ENCODE measurements at places on chromosomes 1 and 21.

GRCh38 chr1:78095593-78095992, 49.8 kb downstream of the GIPC2 start:
- DNase-seq = no peak

DNA sequence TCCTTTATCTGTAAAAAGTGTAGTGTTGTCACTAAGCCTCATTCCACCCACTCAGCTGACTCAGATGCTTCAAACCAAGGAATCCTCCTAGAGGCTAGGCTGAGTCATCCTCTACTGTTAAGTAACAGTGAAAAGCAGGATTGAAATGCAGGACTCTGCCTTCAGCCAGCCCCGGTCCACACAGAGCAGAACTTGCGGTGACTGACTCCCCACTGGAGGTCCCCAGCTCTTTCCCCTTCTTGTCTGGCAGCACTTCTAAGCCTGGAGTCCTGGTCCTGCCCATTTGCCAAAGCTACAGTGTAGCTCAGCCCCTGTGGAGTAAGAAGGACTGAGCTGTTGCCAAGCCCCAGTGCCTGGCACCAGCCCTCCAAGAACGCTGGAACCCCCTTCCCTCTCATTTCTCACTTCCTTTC, 1.7 kb downstream of the RAB7B start:
- peak; percentile 87 for DNase-seq

DNA sequence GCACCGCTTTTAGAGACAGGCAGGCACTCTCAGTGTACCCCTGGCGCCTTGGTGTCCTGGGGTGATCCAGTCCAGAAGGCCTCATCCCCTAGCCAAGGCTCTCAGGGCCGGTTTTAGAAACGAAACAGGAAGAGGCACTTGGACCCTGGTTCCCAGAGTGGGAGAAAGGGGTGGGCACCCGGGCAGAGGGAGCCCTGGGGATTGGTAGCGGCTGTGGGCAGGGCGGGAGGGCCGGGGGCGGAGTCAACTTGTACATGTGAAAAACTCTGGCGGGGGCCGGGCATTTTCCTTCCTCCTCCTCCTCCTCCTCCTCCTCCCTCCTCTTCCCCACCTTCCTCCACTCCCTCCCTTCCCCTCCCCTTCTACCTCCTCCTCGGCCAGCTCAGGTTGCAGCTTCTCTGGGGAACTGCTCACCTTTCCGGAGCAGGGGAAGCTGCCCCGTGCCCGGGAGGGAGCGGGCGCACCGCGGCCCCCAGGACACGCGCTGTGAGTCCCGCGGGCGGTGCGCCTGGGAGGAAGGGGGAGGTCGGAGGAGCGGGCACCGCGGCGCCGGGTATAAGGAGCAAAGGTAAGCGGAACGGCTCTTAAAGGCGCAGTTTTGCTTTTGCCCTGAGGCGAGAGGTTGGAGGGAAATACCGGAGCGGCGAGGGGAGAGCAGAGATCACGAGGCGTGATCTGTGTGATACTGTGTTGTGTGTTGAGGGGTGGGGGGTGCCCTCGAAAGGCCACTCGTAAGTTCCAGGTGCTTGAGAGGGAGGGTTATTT, at the start of gene CDK18:
Gene CDK18 (plus strand): TSS at position 359 of the 765 bp plus-strand sequence. CDS start 18,499 bp downstream, outside the sequence.
- no peak for DNase-seq

DNA sequence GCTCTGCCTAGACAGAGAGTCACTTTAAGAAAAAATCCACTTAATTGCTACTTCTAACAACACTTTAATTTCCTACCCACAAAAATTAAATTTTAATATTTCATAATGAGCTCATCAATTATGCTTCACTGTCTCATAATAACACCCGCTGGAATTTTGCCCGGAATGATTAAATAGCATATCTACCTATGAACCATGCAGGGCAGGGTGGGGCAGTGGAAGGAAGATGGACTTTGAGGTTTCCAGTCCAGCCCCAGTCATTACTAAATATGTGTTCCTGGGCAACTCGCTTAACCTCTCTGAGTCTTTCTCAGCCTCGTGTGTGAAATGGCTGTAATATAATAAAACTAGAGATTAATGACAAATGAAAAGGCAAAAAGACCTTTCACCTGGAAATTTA, 32.8 kb upstream of the SLC45A1 start:
- DNase-seq = no peak

GRCh38 chr1:150001415-150001814, 9.1 kb downstream of the OTUD7B start:
- DNase-seq = no peak

- DNase-seq = no peak
Measured at GRCh38 chr1:65725064-65725463, 67.6 kb upstream of the PDE4B start.

DNA sequence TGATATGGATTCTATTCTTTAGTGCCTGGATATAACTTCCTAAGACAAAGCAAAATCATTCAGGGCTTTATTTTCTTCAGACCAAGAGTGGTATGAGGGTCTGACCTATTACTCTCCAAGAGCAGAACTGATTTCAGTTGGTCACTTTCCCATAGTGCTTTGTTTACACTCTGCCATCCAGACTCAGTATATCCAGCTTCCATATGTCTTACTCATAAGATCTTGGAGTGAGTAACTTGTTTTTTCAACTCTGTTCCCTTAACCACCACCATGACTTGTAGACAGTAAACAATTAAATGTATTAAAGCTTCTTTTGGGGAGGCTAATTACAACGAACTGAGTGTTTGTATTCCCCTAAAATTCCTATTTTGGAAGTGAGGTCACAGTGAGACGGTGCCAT, 83.4 kb downstream of the USP24 start:
- DNase-seq = no peak

DNA sequence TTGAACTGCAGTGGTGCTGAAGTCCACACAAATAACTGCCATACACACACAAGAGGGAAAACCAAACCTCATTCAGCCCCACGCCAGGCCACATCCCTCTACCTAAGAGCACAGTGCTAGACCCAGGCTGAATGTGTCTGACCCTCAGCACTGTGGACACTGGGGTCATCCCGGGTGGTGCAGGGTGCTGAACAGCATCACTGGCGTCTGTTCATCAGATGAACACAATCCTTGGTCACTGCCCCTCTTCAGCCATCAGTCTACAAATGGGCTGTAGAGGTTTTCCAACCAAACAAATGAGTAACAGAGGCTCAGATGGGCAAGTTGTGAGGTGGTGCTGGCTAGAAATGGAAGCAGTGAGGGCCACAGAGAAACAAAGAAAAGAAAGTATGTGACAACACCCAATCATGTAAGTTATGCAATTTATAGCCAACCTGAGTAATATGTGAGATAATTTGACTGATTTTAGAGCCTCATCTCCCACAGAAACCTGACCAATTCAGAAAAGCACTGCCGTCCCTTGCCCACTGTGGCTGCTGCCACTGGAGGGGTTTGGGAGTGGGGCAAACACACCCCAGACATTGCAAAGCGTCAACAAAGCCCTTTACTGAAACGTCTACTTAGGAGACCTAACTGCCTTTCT, 27.9 kb downstream of the GNB1 start:
- DNase-seq = no peak

- DNase-seq = no peak
Measured at GRCh38 chr1:248688527-248689298, 13.9 kb downstream of the OR14I1 start.

GRCh38 chr21:44881198-44881872, 7.8 kb upstream of the PTTG1IP start:
- no peak for DNase-seq

- DNase-seq = no peak
Measured at GRCh38 chr1:46820560-46821060, 21.8 kb downstream of the CYP4B1 start.

- no peak for DNase-seq
Measured at GRCh38 chr1:43137445-43138052, 34.5 kb downstream of the EBNA1BP2 start.

DNA sequence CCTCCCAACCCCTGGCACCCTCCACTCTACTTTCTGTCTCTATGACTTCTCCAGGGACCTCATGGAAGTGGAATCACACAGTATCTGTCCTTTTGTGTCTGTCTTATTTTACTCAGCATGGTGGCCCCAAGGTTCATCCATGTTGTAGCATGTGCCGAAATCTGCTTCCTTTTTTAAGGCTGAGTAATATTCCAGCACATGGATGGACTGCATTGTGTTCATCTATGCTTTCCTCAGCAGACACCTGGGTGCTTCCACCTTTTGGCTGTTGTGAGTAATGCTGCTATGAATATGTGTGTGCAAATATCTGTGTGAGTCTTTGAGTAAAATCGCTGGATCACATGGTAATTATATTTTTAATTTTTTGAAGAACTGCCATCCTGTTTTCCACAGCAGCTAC, 1.6 kb upstream of the PFKL start:
- no peak for DNase-seq

DNA sequence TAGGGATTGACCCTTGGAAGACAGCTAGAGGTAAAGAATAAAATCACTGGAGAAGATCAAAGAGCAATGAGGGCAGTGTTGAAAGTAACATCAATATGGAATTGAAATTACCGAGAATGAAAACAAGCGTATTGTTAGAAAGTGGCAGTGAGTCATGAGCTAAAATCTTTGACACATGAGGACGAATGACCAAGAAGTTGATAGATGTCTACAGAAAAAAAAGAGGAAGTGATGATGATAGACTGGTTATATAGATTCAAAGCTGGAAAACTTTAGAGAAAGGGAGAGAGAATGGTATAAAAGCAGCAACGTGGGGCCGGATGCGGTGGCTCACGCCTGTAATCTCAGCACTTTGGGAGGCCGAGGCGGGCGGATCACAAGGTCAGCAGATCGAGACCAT, 12.5 kb upstream of the DNM3 start:
- peak; percentile 17 for DNase-seq

DNA sequence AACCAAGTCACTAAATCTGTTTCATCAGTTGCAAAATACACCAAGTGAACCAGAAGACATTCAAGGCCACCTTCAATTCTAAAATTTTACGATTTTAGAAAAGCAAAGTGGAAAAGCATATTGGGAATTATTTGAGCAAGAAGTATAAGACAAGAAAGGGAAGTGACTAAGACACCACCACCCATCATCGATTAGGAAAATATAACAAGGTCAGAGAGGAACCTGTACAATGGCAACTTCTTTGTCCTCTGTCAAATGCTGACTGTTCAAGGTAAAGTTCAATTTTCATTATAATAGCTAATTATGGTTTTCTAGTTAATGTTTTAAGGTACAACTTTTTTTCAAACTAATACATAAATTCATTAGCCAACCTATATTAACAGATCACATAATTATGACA, 10.8 kb downstream of the FRRS1 start:
- no peak for DNase-seq

- no peak for DNase-seq
Measured at GRCh38 chr1:20346433-20346832, 55.8 kb downstream of the VWA5B1 start.

DNA sequence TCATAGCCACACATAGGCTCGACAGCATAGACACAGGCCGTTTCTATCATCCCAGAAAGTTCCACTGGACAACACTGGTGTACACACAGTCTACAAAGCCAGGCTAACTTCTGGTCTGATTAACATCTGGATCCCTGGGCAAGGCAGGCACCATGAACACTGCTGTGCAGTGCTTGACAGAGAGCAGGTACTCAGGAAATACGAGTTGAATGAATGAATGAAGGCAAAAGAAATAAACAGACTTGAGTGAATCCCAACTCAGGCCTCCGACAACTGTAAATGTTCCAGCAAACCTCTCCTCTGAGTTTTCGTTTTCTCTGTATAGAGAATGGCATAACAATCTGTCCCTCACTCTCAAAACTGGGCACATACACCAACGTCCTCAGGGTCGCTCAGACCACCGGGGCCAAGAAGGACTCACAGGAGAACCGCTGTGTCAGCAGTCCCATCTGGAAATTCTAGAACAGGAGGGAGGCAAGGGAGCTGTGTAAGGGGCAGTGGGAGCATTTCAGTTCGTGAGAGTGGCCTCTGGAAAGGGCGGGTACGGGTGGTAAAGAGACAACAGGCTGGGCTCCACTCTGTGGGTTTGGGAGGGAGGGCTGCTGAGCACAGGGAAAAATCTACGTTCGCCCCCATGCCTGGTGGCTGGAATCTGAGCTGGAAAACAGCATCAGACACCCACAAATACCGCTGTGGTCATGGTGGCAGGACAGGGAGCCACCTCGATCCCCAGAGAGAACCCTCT, 15.1 kb upstream of the ECE1 start:
- DNase-seq = no peak

DNA sequence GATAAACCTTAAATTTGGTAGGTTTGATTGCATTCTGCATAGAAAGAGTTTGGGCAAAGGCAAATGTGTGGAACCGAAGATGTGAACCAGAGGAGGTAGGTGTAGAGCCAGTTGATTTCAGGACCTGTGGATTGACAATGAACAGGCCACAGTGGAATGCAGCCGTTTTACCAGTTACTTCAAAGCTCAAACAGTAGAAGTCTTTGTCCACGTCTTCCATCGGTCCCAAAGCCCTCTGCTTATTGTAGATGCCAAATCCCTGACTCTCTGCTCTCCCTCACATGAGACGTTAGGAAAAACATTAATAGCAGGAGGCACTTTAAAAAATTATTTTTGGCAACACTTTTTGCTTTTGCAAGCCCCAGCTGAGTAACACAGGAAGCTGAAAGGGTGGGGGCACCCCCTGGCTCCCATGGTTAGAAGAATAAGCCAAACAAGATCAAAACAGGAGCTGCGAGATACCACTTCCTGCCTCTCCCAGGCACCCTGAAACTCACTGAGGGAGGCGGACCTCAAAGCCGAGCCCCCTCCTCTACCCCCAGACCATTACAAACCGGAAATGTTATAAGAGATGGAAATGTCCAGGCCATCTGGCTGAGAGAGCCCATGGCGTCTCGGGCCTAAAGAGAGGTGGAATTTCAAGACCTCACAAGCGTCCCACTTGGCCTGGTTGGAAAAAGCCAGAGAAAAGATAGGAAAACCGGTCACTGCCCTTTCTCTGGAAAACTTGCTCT, 13.5 kb downstream of the TRAF3IP3 start:
- DNase-seq = peak; percentile 65

GRCh38 chr21:37233551-37234146, 33.5 kb downstream of the VPS26C start:
- DNase-seq = no peak

DNA sequence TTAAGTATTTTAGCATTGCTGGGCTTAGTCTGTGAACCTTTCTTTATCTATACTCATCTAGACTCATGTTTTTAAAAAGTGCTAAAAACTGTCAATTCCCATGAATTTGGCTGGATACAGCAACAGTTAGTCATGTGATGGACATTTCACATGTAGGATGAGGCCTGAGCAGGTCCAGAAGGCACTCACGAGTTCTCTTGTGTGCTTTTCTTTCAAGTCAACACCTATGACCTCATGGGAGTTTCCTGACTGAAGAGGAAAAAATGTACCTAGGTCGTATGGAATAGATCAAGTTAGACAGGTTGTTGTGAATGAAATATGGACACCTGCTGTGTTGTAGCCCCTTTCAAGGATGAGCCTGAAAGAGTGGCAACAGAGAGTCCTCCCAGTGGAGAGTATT, 394.2 kb downstream of the DUSP10 start:
- no peak for DNase-seq
